ENCODE measurements at places on chromosomes 16 and 17.

DNA sequence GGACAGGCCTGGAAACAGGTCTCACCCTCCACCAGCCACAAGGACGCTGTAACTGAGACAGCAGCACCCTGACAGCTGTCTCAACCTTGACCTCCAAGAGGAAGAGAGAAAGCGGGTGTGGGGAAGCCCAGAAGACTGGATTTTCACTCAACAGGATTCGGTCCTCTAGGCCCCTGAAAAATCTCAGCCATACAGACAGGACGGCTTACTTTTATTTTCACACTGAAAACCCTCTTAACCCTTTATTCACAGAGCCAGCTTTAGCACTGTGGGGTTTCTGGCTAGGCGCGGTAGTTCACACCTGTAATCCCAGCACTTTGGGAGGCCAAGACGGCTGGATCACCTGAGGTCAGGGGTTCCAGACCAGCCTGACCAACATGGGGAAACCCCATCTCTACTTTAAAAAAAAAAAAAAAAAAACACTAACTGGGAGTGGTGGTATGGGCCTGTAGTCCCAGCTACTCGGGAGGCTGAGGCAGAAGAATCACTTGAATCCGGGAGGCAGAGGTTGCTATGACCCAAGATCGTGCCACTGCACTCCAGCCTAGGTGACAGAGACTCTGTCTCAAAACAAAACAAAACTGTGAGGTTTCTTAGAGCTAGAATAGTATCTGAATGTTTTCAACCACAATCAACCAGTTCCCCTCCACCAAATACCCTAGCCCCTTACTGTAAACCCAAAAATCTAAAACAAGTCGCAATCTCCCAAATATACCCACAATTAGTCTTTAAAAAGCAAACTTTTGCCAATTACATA is 5.3 kb downstream of the ANKRD11 start:
- DNase-seq, result no peak

DNA sequence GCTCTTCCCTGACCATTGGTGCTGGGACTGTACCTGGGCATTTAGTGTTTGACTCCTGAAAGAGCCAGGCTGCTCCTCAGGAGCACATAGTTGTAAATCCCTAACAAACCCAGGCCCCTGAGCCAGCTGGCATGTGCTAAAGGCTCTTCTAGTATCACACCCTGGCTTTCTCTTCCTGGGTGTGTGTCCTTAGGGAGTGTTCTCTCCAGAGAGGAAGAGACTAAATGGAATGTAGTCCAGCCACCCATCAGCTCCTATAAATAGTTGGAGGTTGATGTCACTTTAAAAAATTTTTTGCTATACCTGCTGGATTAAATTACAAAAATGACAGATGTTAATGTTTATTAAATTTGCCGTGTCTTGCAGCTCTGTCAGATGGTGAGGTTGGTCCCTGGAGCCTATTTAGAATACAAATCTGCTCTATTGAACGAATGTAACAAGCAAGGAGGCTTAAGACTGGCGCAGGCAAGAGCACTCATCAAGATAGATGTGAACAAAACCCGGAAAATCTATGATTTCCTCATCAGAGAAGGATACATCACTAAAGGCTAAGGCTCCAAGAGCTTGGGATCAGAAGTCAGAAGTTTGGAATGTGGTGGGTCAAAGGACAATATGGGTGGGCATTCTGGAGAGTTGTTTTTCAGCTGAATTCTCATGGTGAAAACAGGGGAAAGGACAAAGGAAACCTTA is 13.1 kb upstream of the DUSP14 start:
- DNase-seq, result no peak

DNA sequence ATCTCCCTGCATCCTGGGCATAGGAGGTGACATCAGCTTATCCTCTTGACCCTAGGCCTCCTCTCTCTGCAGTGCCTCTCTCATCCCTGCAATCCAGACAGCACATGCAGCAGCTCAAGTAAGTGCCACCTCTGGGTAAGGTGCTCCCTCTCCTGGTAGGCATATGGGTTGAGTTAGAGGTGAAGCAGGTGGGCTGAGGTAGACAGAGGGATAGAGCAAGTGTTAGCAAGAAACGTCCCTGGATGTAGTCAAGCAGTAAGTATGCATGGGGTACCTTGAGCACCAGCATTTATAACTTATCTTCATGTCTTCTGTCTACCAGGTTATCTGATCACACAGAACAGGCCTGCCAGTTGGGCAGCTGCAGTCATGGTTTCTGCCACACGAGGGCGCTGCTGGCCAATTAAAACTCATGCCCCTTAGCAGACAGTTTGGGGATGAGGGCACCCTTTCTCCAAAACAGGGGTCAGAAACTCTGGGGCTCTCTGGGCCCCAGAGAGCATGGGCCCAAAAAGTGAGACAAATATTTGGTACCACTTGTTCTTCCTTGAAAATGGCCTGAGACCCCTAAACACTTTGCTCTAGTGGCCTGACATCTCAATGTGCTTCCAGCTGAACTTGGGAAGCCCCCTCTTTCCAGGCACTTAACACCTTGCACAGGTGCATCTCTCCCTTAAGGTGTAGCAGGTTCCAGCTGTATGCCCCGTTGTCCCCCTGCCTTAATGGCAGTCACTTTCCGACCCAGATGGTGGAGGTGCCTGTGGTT is 59.8 kb downstream of the NEUROD2 start:
- DNase-seq, result peak; percentile 59

DNA sequence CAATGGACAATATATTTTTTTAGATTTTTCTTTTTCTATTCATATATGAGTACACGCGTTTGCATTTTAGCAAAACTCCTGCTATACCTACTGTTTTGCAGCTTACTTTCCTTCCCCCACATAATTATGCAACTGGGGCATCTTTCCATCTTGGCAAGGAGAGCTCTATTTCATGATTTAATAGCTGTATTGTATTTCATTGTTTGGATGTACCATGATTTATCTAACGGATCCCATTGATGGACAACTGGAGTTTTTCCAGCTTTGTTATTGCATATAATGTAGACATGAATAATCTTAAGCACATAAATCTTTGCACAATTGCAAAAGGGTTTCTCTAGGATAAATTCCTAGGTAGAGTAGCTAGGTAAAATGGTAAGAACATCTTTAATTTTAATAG is 133.9 kb downstream of the PITPNC1 start:
- no peak for DNase-seq

DNA sequence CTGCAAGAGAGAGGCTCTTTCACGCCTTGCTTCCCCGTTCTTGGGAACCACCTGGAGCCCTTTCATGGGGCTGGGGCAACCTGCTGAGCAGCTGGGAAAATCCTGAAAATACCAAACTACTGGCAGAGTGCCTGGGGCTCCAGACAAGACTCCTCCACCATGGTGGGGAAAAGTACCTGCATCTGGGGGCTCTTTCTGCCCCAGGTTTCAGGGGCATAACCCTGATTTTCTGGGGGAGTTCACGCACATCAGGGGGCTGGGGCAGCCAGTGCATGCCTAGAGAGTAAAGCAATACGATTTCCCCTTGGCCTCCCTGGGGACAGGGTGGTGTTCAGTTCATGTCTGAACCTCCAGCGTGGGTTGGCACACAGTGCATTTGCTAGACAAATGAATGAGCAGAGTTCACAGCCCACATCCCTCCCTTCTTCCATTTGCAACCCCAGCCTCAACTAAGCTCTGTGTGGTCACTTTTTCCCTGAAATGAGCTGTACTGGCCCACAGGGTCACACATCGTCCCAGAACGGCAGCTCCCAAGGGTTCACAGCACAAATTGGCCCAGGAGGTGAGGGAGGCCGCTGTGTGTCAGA is 5.2 kb upstream of the CDC42EP4 start:
- peak; percentile 32 for DNase-seq

GRCh38 chr17:50304781-50305404 is 30.6 kb downstream of the TMEM92 start:
- peak; percentile 49 for DNase-seq

- no peak for DNase-seq
These were observed 5.2 kb downstream of the HSD17B2 start for GRCh38 chr16:82040296-82040695.

DNA sequence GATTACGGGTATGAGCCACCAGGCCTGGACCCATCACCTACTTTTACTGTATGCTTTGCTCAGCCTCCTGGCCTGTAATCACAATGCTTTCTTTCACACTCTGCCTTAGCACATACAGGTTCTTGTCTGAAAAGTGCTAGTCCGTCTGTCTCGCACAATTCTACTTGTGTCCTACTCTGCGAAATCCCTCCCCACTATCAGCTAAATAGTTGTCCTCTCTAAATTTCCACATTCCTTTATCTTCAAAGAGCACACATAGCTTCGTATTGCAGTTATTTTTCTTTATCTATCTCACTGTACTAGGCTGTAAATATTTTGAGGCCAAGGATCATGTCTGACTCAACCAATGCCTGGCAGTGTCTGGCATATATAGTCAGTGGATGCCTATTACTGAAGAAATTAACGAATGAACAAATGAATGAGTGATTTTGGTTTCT is 38.5 kb upstream of the ETV4 start:
- DNase-seq, result no peak

DNA sequence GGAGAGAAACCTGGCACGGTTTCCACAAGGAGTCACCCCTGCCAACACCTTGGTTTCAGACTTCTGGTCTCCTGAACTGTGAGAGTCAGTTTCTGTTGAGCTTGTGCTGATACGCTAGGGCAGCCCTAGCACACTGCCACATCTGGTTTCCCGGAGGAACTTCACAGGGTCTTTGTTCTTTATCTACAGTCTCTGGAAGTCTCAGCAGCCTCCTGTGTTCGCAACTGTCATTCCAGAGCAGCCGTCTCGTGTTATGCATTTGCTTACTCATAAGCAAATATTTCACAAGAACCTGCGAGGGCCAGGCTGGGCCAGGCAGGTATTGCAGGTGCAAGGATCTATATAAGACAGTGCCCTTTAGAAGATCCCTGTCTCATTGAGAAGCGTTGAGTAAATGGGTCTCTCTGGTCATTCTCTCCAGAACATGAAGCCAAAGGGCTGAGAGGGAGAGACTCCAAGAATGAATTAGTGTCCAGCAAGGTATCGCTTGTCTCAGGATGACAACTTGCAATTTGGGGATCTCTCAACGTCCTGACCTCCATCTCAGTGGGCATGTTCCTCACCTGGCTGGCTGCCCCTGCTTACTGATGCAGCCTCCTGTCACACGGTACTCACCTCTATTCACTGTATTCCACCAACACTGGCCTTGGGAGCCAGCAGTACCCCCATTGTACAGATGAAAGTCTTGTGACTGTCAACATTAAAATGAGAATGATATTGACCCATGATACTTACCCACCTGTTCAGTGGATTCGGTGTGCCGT is 141.2 kb downstream of the WWOX start:
- DNase-seq, result peak; percentile 37

- DNase-seq, result no peak
These were observed 24.3 kb downstream of the SUPT6H start for GRCh38 chr17:28686296-28686695.

DNA sequence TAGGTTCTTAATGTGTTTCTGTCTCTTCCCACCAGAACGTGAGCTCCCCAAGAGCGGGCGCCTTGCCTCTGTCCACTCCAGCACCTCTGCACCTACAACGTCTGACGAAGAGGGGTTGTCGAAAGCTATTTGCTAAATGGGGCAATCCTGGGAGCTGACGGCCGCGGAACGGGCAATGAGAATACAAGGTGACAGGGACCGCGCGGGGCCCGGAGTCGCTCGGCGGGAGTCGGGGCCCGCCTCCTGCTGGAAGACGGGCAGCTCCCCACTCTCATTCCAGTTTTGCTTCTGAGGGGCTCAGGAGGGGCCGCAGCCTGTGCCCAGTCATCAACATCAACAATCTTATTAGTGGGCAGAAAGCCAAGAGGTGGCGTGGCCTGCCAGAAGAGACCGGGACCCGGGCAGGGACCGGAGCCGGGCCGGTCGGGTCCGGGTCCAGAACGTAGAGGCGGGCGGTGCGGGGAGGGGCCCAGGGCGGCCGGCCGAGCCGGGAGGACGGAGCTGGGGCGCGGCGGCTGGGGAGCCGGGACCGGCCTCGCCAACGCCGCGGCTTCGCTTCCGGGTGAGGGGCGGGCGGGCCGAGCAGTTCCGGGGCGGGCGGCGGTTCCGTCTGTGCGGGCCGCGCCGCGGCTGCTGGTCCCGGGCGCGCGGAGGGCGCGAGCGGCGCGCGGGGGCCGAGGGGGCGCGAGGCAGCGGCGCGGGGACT is at the start of gene MOSMO:
Gene MOSMO (plus strand): TSS at position 603 of the 706 bp plus-strand sequence. CDS start 191 bp downstream, outside the sequence.
- DNase-seq, result peak; percentile 83

GRCh38 chr17:30519707-30520106 is 42.5 kb downstream of the GOSR1 start:
- DNase-seq, result no peak

- DNase-seq, result peak; percentile 48
These were observed 32.3 kb downstream of the SLC7A5 start for GRCh38 chr16:87836844-87837581.

GRCh38 chr16:56995136-56995805 is 5.9 kb downstream of the NLRC5 start:
- no peak for DNase-seq

DNA sequence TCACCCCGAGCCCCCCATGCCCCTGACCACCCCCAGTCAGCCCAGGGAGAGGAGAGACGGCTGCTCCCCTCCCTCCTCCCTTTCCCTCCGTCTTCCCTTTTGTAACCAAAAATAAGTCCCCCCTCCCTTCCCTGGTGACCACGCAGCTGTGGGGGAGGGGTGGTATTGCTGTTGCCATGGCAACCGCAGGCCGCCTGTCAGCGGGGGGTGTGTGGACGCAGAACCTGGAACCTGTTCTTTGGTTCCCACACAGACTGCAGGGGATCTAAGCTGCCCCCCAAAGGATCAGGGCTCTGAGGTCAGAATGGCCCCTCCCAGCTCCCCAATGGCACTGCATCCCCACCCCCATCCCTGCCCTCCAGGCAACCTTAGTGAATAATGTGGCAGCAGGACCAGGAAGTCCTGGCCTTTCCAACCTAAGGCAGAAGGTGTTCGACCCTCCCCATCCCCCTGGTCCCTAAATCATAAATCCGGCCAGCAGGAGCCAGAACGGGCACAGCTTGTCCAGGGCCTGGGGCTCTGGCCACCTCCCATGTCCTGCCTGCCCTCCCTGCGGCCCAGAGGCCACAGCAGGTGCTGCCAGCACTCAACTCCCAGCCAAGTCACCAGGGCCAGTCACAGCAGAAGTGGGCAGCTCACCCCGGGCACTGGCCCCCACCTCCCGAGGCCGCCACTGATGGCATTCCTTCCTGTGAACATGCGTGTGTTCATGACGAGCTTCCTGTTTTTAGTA is 12.0 kb downstream of the CA4 start:
- DNase-seq, result peak; percentile 65

DNA sequence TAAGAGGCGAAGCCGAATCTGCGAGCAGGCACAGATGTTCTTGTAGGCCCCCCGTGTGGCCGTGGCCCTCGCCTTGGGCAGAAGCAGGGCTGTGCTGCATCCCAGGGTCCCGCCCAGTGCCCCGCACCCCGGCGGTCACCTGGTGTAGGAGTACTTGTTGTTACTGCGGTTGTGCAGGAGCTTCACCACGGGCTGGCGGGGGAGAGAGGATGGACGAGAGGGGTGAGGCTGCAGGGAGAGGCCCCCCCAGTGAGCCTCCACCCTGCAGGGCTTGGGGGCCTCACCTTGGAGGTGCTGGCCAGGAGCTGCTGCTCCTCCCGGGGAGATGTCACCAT is 11.4 kb downstream of the ASPHD1 start:
- DNase-seq, result no peak

GRCh38 chr16:71254832-71255525 is 24.5 kb upstream of the HYDIN start:
- no peak for DNase-seq

GRCh38 chr17:77720946-77721845 is 237.3 kb upstream of the TNRC6C start:
- DNase-seq, result no peak

- no peak for DNase-seq
These were observed 8.6 kb downstream of the GNA13 start for GRCh38 chr17:65047941-65048340.

GRCh38 chr16:78142788-78143187 is 43.3 kb downstream of the WWOX start:
- DNase-seq, result no peak

- no peak for DNase-seq
These were observed 840.2 kb upstream of the GOT2 start for GRCh38 chr16:59574296-59574695.

All from neural progenitor cell (in vitro differentiated cells).